ENCODE measurements at places on chromosomes 7 and 10.

DNA sequence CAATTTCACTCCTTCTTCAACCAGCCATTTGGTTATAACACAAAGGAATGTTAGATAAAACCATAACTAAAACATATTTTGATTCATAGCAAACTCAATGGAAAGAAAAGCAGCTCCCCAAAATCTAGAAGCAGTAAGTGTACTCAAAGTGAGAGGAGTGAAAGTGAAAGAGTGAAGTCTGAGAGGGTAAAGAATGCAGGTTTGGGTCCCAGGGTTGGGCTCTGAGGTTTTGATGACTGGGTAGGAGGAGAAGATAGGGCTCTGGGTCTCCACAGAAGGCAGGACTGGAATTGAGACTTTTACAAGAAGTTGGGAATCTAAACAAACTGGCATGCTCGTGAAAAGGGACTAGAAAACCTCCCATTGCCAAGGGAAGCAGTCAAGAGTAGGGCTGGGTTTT is 85.4 kb upstream of the RSU1 start:
- DNase-seq = no peak

DNA sequence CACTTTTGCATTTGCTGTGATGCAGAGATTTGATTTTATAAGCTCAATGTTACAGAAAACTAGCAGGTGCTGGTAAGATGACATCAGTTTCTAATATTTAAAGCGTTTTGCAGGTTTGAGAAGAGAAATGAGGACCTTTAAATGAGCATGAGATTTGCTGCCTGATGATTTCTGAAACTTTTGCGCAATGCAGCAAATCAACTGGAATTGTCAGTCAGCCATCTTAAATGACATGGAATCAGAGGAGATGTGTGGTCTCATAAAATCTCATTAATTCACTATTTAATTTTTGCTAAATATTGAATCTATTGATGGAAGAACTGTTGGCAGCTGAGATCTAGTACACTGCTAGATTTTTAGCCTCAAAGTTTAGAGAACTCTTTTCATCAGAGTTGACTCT is 3.9 kb downstream of the RBM17 start:
- no peak for DNase-seq

DNA sequence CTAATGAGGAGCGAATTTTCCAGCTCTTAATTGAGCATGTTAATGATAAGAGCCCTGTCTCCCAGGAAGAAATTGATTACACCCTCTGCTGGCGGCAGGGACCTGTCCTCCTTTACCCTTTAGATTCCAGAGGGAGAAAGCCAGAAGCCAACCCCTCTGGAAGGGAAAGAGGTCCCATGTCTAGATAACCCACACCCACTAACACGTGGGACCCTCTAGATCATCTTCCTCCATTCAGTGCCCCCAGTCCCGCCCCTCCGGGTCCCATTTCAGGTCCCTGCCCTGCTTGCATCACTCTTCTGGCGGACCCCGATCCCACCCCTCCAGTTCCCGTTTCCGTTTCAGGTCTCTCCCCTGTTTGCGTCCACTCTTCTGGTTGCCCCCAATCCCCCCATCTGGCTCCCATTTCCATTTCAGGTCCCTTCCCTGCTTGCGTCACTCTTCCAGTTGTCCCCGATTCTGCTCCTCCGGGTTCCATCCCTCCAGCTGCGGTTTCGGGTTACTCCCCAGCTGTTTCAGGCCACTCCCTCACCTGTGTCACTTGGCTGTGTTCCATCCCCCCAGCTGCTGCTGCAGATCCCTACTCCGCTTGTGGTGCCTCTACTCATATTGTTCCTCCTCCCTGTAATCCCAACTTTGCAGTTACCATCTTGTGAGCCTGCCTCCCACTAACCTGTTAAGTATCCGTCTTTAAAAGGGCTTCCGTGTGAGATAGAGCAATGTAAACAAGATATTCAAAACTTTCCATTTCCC is 202.4 kb downstream of the SH2D4B start:
- DNase-seq = no peak

DNA sequence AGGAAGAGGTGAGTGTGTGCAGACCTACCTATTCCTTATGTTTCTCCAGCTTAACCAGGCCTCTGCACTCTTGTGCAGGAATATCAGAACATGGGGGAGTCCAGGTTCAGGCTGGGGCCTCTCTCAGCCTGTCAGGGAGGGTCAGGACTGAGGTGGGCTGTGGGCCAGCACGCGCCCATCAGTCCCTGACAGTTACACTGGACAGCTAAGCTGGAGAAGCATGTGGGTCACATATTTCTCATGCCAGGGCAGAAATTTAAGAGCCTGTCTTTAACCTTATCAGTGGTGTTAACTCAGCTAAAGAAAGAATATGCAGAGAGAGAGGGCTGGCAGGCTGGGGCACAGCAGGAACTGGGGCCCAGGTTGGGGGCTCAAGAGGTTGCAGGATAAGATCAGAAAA is 8.7 kb upstream of the POLD2 start:
- DNase-seq = peak; percentile 78

Measured in left ventricle myocardium superior (tissue), 1 donor.